AG08396 (cell line): ENCODE measurements at places on chromosomes 5 and 9.

DNA sequence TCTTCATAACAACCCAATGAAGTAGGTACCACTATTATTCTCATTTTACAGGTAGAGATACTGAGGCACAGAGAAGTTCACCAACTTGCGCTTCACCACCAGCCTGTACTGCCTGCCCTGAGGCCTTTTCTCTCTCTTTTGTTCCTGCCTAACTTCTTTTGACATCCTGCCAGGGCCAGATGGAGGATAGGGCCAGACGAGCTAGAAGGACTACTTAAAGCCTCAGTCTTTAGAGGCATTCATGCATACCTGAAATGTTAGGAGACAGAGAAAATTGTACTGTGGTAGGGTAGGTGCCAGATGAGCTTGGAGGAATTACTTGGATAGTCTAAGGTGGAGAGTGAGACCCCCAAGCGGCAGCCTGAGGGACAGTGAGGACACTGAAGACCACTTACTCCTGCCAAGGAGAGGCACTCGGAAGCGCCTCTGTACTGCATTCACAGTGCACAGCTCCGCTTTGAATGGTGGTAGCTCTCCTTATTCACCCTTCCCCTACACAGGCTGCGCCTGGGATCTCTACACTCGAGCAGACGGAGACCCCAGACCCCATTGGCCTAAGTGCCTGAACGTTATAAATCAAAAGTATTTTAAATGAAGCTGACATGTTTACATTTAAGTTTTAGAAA, 6.2 kb upstream of the ORM1 start:
- no peak for DNase-seq

DNA sequence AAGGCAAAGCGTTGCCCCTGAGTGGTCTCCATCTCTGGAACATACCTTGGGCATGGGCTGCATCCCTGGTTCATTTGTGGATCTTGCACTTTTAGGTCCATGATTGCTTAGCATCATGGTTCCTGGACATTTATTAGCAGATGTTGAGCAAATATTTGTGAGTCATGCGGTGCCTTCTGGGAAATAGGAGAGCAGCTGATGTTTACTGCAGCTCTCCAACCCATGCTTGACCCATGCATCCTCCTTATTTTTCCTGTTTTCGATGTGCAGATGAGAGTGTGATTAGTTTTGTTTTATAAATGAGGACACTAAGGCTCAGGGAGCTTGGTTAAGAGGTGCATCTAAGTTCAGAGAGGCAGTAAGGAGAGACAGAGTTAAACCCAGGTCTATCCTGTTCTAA, 253.7 kb downstream of the ICE1 start:
- no peak for DNase-seq

DNA sequence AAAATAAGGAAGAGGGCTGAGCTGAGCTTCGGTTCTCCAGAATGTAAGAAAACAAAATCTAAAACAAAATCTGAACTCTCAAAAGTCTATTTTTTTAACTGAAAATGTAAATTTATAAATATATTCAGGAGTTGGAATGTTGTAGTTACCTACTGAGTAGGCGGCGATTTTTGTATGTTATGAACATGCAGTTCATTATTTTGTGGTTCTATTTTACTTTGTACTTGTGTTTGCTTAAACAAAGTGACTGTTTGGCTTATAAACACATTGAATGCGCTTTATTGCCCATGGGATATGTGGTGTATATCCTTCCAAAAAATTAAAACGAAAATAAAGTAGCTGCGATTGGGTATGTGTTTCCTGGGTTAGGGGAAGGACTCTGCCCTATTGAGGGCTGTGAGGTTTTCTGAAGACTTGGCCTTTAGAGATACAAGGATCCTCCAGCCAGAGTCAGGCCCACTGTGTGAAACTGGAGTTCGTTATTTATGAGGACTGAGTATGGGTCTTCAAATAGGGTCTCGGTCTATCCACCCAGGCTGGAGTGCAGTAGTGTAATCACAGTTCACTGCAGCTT, 3.8 kb downstream of the EGR1 start:
- no peak for DNase-seq

DNA sequence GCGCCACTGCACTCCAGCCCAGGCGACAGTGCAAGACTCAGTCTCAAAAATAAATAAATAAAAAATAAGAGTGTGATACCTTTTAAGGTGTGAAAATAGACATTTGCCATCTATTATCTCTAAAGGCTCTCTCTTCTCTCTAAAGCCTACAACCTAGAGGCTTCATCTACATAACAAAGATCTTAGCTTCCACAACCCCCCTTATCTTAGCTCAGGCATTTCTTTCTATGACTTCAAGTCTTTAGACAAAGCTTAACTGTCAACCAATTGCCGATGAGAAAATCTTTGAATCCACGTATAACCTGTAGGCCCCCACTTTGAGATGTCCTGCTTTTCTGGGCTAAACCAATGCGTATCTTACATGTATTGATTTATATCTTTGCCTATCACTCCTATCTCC, 64.9 kb upstream of the ADAMTS19 start:
- no peak for DNase-seq

- DNase-seq, result no peak
Measured at GRCh38 chr5:40198736-40199135, 481.0 kb upstream of the PTGER4 start.

- DNase-seq, result no peak
Measured at GRCh38 chr5:34767180-34767579, 71.8 kb upstream of the TTC23L start.

GRCh38 chr5:180786531-180787398, 15.8 kb downstream of the MGAT1 start:
- DNase-seq, result no peak

DNA sequence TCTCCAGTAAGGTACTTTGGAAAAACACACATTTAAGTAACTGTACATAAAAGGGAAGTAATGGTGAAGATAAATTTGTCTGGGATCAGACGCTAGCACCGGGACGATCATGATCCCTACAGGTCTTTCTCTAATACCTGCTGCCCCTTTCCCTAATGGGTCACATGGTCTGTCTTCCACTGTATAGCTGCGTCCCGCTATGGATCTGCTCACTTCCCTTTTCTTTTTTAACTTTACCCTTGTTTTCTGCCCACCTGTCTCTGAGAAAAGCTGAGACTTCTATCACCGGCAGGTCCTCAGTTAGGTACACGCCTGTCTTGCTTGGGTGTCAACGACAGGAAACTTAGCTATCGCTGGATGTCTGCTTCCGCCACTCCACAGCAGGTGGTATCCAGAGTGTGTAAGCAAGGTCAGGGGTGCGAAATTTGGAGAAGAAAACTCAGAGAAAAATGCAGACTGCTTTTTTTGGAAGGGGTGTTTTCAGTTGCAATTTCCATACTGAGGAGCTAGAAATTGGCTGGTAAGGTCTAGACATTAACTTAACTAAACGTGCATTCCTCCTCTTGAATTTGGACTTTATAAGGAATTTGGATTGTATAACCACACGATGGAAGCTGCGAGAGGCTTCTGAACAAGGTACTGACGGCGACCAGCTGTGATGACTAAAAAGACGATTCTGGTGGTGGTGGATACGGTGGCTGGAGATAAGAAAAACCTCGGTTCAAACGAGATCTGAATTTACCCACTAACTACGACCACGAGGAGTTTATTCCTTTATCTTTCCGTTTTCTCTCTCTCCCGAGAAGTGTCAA, 1.1 kb upstream of the ICE1 start:
- no peak for DNase-seq

- peak; percentile 78 for DNase-seq
Measured at GRCh38 chr5:172777881-172778814, 7.2 kb upstream of the DUSP1 start.

- DNase-seq, result no peak
Measured at GRCh38 chr5:128549496-128549895, 11.5 kb upstream of the FBN2 start.

- DNase-seq, result no peak
Measured at GRCh38 chr9:14993901-14994554, 83.8 kb upstream of the FREM1 start.
